ENCODE measurements at places on chromosomes 16 and 17.

DNA sequence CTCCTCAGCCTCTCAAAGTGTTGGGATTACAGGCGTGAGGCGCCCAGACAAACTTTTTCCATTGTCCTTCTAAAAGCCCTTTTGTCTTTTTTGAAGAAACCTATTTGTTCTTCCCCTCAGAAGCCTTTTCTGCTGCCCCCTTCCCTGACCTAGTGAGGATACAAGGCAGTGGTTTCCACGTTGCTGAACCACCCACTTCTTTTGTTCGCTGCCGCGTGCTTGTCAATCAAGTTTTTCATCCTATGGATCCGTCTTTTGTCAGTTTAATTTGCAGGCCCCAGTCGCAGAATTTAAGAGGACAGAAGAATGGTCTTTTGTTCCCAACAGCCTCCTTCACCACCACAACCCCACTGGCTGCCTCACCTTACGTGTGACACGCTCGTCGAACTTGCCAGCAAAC, 20.2 kb upstream of the GNG13 start:
- no peak for DNase-seq

- no peak for DNase-seq
Observed at GRCh38 chr17:15414532-15415306, 52.7 kb downstream of the CDRT4 start.

- no peak for DNase-seq
Observed at GRCh38 chr17:81990836-81991683, 13.6 kb downstream of the ASPSCR1 start.

DNA sequence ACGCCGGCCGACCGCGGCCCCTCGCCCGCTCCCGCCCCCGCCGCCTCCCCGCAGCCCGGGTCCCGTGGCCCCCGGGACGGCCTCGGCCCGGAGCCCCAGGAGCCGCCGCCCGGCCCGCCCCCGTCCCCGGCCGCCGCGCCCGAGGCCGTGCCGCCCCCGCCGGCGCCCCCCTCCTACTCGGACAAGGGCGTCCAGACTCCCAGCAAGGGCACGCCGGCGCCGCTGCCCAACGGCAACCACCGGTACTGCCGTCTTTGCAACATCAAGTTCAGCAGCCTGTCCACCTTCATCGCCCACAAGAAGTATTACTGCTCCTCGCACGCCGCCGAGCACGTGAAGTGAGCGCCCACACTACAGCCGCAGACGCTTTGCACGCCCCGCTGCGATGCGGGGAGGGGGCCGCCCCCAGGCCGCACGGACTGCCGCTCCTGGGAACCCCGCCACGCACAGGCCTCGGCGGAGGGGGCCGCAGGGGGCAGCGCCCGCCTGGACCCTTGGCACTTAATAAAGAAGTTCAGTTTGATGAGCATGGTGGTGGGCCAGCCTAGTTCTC, 35.5 kb upstream of the ZC3H18 start:
- no peak for DNase-seq

DNA sequence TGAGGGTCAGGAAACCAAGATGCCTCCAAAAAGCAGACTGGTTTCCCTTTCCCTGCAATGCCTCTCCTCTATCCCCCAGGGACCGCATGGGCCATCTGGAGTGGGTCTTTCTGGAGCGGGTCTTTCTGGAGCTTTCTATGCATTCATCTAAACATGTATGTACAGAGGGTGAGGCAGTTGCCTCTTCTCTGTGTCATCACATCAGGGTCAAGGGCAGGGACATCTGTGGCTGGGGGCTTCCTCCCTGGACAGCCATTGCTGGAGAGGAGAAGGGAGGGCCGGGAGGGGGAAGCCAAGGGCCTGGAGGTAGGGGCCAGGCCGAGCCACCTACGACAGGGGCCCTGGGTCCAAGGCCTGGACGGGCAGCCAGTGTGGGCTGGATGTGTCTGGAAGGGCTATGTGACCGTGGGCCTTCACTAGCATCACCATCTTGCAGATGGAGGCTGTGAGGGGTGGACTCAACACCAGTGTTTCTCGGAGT, 840 bp downstream of the ADCY7 start:
- DNase-seq = no peak

DNA sequence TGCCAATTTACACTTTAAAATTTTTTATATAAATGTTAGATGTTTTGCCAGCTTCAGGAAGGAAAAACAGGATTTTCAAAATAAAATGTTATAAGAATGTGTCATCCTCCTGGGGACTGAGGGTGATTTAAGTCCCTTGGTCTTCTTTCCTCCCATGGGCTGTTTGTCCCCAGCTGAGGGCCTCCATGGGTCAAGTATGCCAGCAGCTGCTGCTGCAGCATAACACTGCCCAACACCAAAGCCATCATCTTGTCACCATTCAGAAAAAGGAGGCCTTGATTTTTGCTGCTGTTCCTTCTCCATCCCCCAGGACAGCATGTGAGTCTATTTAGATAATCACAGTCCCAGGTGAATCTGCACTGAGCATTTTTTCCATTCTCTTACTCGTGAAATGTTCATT, 188.5 kb downstream of the LGALS9B start:
- no peak for DNase-seq

DNA sequence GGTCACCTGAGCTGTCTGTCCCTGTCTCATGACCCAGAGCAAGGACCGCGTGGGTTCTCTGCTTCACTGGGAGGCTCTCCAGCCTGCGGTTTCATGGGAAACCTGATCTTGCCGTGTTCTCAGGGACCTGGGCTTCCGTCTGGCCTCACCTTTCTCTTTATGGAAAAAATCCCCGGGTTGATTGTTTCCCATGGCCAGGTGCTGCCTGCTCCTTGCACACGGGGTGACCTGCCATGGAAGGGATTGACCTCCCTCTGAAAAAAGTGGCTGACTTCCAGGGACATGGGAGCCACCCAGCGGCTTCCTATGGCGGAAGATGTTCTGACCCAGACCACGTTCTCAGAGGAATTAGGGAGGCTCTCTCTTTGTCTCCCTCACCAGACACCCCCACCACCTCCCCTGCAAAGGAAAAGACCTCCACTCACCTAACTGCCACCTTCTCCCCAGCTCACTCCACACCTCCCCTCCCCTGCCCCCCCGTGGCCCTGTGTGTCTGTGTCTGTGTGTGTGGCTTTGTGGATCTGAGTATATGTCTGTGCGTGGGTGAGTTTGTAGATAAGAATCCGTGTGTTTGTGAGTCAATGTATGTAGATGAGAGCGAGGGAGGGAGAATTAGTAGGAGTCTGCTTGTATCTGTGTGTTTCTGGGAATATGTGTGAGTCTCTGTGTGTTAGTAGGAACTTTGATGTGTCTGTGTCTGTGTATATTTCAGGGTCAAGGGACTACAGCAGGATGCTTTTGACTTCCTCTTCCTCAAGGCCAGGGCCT, 154.6 kb downstream of the NTN1 start:
- DNase-seq = no peak

GRCh38 chr17:2222901-2223616, 80.5 kb downstream of the SMG6 start:
- no peak for DNase-seq

- DNase-seq = peak; percentile 68
Observed at GRCh38 chr16:74709441-74709877, 8.8 kb upstream of the MLKL start.

DNA sequence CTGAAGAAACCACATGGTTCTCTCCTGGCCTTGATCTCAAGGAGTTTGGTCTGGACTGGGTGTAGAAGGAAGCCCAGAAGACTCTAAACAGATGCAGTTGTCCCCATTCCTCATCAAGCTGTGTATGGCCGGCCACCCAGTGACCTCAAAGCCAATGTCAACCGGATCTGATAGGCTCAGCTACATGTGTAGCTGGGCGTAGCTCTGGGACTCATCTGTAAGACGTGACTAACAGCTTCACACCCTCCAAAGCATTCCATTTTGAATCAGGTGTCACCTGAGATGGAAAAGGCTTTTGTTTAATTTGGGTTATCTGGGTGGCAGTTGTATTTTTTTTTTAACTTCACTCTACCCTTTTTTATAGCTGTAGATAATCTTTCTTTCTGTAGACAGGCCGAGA, 130.4 kb downstream of the ABCC12 start:
- DNase-seq = no peak

DNA sequence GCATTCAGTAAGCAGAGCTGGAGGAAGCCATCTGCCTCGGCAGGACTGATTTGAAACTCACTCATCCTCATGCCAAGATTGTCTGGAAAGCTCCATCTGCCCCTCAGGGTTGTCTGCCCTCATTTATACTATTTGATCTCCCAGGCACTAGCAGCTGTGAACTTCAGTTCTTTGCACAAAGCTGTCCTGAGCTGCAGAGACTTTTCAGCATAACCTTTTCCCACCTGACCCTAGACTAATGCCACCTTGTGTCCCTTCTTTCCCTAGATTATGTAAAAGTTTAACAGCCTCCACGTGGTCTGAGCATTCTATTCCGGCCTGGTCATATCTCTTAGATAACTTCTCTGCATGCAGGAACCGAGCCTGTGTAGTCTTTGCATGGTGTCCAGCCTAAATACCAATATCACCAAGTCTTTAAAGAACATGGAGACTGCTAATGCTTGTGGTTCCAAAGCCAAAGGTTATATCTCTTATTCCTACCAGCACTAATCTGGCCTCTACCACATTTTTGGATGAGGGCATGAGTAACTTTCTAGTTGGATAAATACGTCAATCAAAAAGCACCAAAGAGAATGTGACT, 29.1 kb downstream of the STAT5A start:
- no peak for DNase-seq

GRCh38 chr17:57527221-57528057, 217.7 kb downstream of the CCDC182 start:
- DNase-seq = no peak

DNA sequence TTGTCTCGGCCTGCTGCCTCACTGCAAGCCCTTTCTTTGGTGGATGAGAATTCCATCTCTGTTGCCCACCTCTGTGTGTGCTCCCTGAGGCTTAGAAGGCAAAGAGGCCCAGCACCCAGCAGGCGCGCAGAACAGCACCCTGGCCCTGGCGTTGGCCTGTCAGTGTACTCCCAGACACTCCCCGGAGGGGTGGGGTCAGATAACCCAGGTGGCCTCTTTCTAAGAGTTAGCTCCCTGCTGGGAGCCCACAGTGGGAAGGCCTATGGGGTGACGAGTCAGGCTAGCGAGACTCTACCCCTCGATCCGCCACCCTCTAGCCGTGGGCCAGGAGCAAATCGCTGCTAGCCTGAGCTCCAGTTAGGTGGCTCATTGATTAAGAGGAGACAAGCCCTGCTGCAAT, 38.1 kb downstream of the SRL start:
- DNase-seq = no peak

DNA sequence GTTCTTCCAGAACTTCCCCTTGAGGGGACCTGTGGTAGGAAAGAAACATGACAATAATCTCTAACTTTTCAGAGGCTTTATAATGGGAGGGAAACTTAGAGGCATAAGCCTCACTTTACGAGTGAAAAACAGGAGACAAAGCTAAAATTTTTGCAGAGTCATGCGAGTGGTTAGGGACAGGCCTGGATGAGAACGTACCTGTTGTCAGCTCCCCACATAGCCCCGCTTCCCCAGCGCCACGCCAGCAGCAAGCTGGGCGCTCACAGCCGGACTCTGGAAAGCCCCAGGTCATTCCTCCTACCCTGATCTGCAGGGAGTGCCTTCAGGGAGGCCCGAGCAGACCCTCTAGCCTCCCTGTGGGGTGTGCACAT, 53.6 kb downstream of the LDHD start:
- DNase-seq = no peak

DNA sequence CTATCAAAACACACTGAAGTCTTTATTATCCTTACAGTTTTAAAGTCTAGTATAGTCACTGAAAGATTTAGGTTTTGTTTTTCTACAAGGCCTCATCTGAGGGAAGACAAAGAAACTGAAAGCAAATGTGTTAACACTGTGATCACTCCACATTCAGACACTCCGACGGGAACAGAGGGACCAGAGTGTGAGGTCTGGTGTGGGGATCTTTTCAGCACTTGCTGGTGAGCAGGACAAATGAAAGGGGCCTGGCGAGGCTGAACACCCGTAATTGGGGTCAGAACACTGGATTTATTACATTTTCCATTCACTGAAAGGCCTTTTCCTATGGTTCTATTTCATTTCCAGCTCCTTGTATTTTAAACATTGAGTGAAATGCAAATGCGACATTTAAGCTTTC, 910.5 kb downstream of the CDH11 start:
- DNase-seq = no peak

DNA sequence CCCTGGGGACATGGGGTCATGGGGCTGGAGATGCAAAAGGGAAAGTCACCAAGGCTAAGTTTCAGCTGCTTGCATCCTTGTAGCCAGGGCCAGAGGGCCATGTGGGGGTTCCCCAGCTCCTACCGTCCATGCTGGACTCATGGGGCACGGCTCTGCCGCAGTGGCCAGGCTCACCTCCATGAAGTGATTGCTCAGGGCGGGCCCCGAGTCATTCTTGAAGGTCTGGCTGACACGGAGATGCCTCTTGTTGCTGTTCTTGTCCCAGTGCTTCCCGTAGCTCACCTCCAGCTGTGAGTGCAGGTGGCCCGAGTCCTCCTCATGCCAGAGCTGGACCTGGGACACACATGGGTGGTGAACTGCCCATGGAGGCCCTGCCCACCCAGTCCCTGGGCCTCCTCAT, 114.5 kb downstream of the RMI2 start:
- DNase-seq = no peak

- DNase-seq = no peak
Observed at GRCh38 chr17:42109086-42109485, 3.4 kb downstream of the DHX58 start.

GRCh38 chr16:85387731-85388295, 225.3 kb upstream of the GSE1 start:
- DNase-seq = no peak

DNA sequence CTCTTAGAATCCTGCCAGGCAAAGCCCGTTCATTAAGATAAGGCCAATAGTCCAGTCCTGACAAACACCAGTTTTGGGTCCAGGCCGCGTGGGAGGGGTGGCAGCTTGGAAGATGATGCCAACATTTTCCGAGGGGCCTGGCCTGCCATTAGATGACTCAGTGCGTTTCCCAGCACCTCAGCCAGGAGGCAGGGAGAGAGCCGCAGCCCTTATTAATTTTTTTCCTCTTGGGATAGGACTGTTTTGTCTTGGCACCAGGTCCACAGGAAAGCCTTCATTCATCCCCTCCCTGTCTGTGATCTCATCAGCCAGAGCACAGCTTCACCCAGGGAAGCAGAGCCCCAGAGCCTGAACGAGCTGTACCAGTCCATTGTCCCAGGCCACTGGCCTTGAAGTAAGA, 4.7 kb upstream of the NDEL1 start:
- no peak for DNase-seq

DNA sequence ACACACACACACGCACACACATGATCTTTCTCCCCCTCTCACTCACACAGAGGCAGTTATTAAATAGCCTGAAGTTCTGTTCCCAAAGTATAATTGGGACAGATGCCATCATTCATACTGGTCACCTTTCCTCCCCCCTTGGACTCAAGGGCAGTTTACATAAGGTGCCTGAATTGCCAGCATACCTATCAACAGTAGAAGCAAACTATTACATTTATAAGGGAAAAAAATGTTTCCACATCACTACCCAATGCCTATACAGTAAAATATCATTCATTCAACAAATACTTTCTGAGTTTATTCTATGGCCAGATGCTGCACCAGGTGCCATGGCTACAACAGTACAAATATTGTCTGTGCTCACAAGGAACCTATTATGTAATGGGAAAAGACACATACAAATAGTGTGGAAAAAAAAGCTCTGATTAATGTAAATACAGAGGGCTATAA, 6.3 kb downstream of the CNTD1 start:
- DNase-seq = no peak

- DNase-seq = no peak
Observed at GRCh38 chr17:77999413-78000173, 41.1 kb downstream of the TNRC6C start.

GRCh38 chr16:4976079-4976478, 17.9 kb downstream of the SEC14L5 start:
- DNase-seq = no peak

- DNase-seq = no peak
Observed at GRCh38 chr16:11705311-11706025, 37.2 kb downstream of the TXNDC11 start.

Measured in stimulated activated CD4-positive, alpha-beta T cell treated with anti-CD3 and anti-CD28 coated beads, TNF-alpha, amount 100 ng/mL, for 4 hours (primary cell).